ENCODE measurements at places on chromosomes 7 and 10.

GRCh38 chr10:45580371-45581215 lies 92.0 kb downstream of the ZFAND4 start:
- no peak for DNase-seq

- DNase-seq = no peak
Observed at GRCh38 chr10:71589617-71590551, 129.7 kb downstream of the C10orf105 start.

GRCh38 chr7:135368416-135369186 lies 135.0 kb downstream of the STRA8 start:
- no peak for DNase-seq

GRCh38 chr7:115635376-115635775 lies 395.2 kb downstream of the TFEC start:
- peak; percentile 53 for DNase-seq

DNA sequence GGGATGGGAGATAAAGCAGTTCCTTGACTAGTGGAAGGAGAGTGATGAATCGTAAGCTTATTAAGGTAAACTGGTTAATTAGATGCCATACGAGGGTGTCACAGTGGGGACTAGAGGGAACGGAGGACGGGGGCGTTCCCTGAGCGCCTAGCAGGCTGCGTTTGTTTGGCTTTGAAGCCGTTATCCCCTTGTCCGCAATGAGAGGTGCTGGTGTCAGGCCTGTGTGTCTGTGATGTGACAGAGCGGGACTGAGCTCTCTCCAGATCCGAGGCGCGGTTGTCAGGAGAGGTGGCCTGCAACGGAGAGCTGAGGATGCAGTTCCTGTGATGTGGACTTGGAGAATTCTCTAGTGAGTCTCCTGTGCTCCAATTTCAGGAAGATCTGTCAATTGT lies 60.0 kb upstream of the PRPS1L1 start:
- no peak for DNase-seq

DNA sequence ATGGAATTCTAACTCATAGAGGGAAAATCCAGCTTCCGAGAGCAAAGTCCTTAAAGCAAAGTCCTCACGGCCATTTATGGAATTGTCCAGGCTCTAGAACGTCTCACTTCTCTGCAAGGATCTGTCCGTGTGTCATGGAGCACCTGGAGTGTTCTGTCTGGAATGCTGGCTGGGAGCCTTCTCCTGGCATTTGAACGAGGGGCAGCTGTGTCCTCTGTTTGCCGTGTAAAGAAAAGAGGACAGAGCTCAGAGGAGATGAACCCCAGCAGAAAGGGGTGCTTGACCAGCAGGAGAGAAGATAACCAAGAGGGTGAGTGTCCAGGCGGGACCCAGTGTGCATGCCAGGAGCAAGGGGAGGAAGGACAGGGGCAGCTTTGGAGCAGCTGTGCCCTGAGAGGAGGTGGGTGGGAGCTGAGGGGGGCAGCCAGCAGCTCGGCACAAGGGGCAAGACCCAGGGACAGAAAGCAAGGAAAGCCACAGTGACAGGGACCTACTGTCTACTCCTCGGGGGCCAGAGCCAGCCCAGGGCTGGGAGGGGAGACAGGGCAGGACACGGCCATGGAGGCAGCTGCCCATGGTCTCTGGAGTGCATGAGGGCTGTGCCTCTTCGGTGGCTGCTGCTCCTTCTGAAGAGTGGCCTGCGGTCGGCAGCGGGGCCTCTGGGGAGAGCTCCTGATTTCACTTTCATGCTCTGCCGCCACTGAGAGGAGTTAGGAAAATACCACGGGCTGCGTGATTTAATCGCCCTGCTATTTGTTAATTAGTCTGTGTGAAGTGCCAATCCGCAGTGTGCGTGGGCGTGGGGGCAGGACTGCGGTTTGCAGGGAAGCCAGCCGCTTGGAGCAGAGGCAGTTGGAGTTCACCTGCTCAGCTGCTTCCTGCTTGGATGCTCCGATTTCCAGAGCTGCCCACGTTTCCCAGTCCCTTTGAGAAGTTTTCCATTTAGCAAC lies 149.3 kb upstream of the SHH start:
- DNase-seq = no peak

- DNase-seq = no peak
Observed at GRCh38 chr7:113414401-113415035, 296.2 kb upstream of the SMIM30 start.

DNA sequence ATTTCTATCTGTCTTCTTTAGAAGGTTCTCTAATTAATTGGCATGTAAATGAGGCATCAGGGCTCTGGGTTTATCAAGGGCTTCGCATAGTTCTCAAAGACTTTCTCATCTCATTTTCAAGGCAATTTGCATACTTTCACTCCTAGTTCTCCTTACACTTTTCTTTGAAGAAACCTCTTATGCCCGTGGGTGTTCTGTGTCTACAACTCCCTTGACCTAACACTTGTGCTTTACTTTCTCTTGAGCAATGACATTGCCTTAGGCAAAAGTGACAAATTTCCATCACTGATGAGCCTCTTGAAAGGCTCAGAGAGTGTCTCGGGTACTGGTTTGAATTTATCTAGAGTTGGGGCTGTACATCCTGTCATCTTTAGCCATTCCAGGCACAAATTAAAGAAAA lies 74.7 kb upstream of the ITPRID1 start:
- no peak for DNase-seq

- no peak for DNase-seq
Observed at GRCh38 chr7:155696747-155697146, 52.3 kb downstream of the RBM33 start.

GRCh38 chr7:5797179-5797578 lies 15.7 kb upstream of the RNF216 start:
- DNase-seq = no peak

DNA sequence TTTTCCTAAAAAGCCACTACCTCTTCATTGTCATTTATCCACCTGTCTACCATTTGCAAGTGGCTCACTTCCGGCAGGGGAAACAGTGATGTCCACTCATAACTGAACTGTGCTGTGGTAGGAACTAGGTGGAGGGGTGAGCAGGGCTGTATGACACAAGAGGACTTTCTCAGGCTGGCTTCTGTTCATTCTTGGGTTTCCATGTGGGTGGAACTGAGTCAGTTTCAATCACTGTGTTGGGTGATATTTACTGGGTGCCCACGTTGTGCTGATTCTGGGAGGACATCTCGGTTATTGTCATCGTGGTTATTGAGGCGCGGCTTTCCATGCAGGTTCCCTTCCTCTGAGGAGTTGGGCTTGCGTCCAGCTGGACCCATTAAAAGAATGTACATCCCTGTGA lies 38.8 kb downstream of the RAMP3 start:
- DNase-seq = no peak

DNA sequence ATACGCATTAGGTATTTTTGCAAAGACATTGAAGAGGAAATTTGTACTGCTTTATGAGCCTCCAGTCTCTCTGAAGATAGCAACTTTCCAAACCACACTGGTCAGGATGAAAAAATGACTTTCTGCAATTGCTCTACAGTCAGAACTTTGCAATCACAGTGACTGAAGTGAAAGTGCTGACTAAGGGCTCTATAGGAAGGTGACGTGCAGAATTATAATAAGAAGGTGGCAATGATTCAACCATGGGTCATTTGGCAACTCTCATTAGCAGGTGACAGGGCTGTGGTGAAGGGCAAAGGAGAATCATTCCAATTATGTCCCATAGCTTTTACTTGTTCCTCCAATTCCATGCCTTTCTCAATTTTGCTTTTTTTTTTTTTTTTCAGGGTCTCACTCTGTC lies 311.0 kb downstream of the ANKRD30A start:
- no peak for DNase-seq

DNA sequence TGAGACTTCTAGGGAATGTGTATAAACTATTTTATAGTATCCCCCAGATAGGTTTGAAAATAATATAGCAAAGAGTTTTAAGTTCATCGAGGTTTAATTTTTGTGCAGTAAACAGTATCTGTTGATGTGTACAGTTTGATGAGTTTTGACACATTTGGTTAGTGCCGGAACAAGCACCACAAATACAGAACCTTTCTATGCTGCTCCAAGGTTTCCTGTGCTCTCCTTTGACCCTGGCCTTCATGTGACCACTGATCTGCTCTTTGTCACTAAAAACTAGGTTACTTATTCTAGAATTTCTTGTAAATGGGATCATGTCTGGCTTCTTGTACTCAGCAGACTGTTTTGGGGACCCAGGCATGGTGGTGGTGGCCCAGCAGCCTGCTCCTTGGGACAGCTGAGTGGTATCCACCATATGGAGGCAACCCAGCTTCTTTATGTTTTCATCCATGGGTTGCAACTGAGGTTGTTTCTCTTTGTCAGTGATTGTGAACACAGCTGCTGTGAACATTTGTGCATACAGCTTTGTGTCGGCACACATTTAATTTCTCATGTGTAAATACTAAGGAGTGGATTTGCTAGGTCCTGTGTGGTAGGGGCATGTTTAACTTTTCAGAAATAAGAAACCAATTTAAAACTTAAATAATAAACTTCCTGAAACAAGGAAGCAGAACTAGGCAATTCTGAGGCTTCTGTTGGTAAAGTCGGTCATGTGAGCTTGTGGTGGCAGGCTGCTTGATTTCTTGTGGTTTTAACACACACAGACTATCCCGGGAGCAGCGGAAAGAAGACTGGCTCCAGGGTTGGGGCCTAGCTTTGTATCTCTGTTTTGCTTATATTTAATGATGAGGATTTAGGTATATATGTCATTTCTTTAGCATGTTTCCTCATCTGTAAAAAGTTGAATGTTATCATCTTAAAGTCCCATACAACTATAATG lies 219.4 kb downstream of the ABCA13 start:
- no peak for DNase-seq

DNA sequence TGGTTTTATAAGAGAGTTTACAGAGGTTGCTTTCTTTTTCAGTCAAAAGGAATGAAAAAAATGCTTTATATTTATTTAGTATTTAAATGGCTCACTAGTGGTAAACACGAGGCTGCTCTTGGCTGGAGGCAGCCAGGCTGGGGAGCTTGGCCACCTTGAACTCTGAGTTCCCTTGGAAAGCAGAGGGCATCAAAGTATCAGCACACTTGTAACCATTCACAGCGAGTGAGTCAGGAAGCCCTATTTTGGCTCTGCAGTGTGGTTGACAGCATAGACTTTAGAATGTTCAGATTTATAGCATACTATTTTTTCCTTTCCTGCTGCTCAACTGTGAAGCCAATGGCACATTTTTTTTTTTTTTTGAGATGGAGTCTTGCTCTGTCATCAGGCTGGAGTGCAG lies 51.6 kb downstream of the CYCS start:
- peak; percentile 83 for DNase-seq

DNA sequence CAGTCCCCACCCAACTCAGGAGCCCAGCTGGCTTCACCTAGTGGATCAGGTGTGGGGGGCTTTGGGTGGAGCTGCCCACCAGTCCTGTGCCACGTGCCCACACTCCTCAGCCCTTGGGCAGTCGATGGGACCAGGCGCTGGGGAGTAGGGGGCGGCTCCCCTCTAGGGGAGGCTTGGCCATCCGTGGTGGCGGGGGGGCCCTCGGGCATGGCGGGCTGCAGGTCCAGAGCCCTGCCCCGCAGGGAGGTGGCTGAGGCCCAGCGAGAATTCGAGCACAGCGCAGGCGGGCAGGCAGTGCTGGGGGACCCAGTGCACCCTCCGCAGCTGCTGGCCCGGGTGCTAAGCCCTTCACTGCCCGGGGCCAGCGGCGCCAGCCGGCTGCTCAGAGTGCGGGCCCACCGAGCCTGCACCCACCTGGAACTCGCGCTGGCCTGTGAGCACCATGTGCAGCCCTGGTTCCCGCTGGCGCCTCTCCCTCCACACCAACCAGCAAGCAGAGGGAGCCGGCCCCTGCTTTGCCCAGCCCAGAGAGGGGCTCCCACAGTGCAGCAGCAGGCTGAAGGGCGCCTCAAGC lies 29.3 kb downstream of the ASNS start:
- DNase-seq = no peak

GRCh38 chr10:22573820-22574569 lies 140.4 kb downstream of the PIP4K2A start:
- no peak for DNase-seq

DNA sequence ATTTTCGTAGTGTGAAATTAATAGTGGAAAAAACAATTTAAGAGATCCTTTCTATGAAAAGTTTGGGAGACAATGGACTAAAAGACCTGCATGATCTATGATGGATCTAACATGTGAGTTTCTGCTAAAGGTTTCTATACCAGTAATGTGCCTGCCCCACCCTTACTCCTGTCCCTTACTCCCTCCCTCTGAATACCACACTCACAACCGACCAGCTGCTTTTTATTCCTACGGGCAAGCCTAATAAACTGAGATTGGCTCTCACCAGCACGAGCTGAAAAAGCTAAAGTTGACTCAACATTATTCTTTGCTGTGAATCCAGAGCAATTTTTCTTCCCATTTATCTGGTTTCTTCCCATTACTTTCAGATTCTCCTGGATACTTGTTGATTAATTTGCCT lies 17.8 kb upstream of the REEP3 start:
- DNase-seq = no peak

- no peak for DNase-seq
Observed at GRCh38 chr7:98805956-98806838, 63.6 kb downstream of the TMEM130 start.

DNA sequence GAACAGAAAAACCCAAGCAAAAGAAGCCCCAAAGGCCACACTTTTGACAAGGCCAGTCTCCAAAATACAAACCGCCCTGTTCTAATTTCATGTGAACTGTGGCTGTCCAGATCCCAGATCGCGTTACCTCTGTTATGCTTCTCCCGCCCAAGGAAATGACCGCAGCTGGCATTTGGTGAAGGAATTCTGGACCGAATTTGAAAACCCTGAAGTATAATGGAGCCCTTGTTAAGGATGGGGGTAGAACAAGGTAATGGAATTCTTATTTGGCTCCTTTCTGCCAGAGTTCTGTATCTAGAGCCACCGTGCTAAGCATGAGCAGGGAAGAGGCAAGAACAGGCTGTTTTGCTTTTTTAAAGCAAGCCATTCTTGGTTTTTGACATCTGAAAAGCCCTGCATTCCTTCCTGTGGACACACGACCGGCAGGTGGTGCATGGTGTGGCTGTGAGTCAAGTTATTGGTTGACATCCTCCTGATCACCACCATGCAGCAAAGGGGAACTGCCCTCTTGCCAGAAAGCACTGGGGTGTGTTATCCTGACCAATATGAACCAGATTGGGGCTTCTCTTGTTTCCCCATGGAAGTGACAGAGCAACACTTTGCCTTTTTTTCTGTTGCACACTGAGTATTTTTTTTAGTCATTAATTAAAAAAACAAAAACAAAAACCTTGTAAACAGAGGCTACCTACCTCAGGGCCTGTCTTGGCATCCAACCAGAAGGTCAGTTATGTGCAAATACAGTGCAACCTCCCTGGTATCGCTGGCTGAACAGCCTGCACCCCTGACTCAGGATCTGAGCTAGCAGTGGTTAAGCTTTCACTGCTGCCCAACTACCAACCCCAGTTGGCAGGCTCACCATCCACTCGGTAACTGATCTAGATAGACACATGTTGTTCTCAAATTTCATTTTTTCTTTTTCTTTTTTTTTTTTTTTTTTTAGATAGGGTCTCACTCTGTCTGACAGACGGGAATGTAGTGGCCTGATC lies 14.2 kb downstream of the UCMA start:
- no peak for DNase-seq

DNA sequence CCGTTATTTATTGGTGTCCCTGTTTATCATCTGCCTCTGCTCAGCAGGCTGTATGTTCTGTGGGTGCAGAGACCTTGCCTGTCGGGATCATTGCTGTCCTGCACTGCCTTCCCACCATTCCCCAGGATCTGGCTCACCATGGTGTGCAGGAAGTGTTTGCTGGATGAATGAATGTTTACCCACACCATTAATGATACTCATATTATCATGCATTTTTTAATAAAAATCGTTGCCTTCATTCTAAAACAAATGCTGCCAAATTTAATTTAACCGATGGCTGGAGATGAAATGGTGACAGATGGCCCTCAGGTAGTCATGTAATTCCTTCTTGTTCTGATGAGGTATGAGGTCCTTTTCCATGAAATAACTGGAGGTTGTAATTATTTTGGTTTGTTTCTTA lies 22.5 kb downstream of the PLPP4 start:
- DNase-seq = no peak

GRCh38 chr10:25210265-25210664 lies 35.5 kb downstream of the GPR158 start:
- DNase-seq = no peak
